ENCODE measurements at places on chromosomes 1 and 21.
A peak's percentile ranks its signal among the peaks of the same experiment; 100 is the strongest.

- DNase-seq: no peak
Measured at GRCh38 chr1:167441222-167441621, 77.1 kb downstream of the CD247 start.

DNA sequence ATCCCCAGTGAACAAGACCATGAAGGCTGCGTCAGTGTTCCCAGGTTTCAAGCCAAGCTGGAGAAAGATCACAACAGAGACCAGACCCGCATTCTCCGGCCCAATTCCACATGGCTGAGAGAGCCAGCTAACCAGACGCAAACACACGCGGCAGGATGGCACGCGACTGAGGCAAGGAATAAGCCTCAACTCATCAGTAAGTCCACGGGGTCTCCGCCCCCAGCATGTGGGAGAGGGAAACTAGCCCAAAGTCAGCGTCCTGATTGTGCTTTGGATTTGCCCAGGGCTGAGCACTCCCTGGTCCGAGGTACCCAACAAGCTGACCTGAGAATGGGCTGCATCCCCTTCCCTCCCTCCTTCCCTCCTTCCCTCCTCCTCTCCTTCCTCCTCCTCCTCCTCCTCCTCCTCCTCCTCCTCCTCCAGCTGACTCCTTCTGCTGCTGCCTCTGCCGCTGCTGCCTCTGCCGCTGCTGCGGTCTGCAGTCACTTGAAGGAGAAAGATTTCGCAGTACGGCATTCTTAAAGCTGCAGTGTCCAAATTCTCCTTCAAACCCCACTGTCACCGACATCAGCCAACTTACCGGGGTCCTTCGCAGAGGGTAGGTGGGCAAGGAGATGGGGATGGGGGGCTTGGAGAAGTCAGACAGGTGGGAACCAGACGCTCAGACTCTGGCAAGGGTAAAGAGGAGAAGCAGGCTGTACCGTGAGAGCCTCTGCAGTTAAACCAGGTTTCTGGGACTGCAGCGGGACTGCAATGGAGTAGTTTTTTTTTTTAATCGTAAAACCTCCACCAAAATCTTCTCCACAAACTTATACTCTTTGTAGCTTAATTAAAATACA is 33.0 kb upstream of the H6PD start:
- no peak for DNase-seq

DNA sequence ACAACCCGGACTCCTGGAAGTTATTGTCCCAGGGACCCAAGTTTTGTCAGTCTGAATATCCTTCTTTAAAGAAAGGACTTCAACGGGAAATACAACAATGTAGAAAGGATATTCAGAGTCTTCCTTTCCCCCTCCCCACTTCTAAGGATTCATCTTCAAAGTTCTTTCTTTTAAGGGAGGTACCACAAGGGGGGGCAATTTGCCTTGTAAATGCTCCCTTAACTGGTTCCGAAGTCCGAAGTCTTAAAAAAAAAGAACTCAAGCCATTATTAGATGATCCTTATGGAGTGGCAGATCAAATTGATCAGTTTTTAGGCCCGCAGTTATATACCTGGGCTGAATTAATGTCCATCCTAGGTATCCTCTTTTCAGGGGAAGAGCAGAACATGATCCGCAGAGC is 47.0 kb downstream of the SERINC2 start:
- DNase-seq: peak; percentile 9

DNA sequence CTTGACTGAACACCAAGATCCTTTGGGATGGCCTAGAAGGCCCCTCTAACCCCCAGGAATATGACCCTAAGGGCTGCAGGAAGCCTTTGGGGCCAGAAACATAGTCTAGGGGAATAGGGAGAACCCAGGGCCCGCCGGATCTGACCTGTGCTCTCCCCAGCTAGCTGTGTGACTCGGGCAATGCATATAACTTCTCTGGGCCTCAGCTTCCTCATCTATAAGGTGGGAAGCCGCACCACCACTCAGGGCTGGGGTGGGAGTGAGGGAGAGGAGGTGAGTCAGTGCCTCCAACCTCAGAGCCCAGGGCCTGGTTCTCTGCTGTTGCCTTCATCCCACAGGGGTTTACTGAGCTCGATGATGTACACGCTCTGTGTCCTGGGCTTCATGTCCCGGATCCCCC is 434.4 kb downstream of the PTPRU start:
- no peak for DNase-seq

GRCh38 chr21:25428537-25428936 is 178.7 kb downstream of the MRPL39 start:
- no peak for DNase-seq

- DNase-seq: no peak
Measured at GRCh38 chr21:33018707-33019465, 6.8 kb upstream of the OLIG2 start.

DNA sequence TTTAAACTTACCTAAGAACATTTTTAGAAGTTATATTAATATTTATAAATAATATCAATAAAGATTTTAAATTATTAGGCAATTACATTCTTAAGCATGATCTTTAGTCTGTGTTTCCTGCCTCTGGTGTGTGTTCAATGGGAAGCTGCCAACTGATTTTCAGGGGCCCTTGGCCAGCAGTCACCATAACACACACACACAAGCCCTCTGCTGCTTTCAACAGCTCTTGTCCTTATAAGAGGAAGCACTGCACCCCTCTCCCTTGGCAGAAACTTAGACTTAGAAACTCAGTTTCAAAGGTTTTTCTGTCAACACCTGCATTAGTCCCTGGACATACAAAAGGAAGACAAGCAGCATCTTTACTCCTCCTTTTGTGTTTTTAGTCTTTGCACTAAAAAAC is 81.4 kb downstream of the VAV3 start:
- no peak for DNase-seq

GRCh38 chr1:42753070-42753469 is 13.0 kb upstream of the CLDN19 start:
- no peak for DNase-seq

- DNase-seq: no peak
Measured at GRCh38 chr1:161499099-161500039, 5.9 kb upstream of the FCGR2A start.

All from iPS DF 19.7 (cell line).